Mucosa of gallbladder (tissue), 1 donor: ENCODE measurements at places on chromosomes 5 and 9.

DNA sequence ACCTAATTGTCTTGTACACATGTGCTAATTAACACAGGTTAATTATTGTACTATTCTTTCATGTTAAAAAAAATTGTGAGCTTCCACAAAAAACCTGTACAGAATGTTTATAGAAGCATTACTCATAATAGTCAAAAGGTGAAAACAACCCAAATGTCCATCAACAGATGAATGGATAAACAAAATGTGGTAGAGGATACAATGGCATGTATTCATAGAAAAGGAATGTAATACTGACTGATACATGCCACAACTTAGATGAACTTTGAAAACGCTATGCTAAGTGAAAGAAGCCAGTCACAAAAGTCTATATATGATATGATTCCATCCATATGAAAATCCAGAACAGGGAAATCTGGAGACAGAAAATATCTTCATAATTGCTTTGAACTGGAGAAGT, 25.6 kb downstream of the RRAGA start:
- no peak for DNase-seq

- DNase-seq = no peak
These were observed 32.3 kb upstream of the ZNF462 start for GRCh38 chr9:106830527-106831150.

GRCh38 chr5:124686239-124687004, 60.0 kb downstream of the ZNF608 start:
- DNase-seq = no peak

GRCh38 chr5:28369418-28369817, 1331.0 kb upstream of the CDH9 start:
- no peak for DNase-seq

DNA sequence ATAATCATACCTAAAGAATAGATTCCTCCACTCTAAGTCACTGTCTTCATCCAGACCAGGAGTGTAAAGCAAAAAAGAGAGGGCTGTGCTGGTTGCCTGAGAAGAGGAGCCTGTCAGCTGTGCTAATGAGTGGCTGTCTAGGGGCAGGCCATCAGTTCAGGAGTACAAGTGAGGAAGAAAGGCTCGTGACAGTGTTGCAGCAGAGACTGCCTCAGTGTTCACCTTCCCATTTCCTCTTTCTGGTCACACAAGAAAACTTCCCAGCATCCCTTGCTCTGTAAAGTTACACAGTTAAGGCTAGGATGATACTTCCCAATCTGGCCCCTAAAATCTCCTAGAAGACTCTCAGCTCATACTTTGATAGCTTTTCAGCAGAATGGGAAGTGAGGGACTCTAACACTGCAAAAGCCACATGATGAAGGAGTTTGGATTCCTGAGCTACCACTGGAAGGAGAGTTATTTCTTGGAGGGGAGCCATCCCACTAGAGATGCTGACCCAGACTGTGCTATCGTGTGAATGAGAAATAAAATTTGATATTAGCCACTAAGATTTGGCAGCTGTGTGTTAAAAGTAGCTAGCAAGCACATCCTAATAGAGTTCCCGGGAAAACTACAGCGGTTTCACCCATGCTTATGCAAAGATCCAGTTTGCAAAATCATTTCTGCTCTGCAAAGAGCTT, 67.1 kb downstream of the ADAMTS12 start:
- peak; percentile 11 for DNase-seq

DNA sequence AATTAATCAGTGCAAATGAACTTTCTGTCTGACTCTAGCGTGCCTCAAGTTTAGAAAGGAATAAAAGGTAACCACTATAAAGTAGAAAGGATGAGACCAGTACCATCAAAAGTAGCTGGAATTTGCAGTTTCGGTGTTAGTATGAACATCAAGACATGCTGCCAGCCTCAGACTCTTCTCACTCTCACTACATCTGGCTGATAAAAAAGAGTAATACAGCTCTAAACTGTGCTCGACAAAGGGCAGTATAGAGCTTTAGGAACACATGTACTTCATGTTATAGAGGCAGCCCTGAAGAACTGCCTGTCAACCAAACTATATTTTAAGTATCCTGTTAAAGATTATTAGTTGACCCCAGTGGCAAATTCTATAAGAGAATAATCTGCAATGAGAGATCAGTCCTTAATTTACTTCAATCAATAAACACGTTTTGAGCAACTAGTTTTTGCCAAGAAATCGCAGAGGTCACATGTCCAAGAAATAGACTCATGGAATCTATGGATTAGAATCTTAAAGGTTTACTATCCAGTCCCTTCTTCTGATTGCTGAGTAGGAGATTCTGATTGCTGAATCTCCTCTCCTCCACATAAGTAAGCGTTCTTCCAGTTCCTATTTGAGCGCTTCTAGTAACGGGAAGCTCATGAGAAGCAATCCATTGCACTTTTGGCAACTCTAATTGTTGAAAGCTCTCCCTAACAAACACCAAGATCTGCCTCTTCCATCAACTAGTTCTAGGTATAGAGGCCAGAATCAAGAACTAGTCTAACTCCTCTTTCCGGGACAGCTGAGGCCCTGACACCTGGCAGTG, 941 bp downstream of the XPA start:
- no peak for DNase-seq

- DNase-seq = no peak
These were observed 271.1 kb downstream of the DENND1A start for GRCh38 chr9:123658792-123659191.

GRCh38 chr9:7592321-7593316, 207.0 kb downstream of the DMAC1 start:
- no peak for DNase-seq

GRCh38 chr5:120790339-120790738, 326.2 kb downstream of the PRR16 start:
- no peak for DNase-seq

DNA sequence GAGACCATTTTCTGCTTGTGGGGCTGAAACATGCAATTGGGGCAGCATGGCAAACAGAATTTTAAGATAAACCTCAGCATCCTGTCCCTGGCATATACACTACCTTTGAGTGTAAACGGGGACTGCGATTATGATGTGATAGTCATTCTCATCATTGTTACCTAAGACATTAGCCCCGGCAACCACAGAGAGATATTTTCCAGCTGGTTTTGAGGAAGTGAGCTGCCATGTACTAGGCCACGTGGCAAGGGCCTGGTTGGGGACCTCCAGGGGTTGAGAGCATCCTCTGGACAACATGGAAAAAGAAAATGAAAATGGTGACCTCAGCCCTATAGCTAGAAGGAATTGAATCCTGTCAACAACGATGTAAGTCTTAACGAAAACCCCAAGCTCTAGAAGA, 623.6 kb upstream of the CDH18 start:
- no peak for DNase-seq

GRCh38 chr5:352639-353611, 31.4 kb downstream of the AHRR start:
- DNase-seq = no peak

- DNase-seq = no peak
These were observed 40.3 kb upstream of the FBP1 start for GRCh38 chr9:94679587-94679986.

DNA sequence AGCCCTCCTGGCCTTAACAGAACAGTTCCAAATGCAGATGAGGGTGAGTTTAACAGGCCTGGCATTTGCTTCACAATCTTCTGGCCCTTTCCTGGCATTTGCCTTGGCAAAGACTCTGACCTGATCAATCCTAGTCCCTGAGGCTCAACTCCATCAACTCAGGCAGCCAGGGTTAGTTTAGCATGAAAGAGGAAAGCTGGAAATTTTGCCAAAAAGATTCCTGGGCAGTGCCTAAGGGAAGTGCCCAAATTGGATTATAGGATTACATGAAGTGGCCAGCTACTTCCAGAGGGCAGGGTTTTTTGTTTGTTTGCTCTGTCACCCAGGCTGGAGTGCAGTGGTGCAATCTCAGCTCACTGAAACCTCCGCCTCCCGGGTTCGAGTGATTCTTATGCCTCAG, 36.8 kb downstream of the PCDHAC2 start:
- DNase-seq = no peak

DNA sequence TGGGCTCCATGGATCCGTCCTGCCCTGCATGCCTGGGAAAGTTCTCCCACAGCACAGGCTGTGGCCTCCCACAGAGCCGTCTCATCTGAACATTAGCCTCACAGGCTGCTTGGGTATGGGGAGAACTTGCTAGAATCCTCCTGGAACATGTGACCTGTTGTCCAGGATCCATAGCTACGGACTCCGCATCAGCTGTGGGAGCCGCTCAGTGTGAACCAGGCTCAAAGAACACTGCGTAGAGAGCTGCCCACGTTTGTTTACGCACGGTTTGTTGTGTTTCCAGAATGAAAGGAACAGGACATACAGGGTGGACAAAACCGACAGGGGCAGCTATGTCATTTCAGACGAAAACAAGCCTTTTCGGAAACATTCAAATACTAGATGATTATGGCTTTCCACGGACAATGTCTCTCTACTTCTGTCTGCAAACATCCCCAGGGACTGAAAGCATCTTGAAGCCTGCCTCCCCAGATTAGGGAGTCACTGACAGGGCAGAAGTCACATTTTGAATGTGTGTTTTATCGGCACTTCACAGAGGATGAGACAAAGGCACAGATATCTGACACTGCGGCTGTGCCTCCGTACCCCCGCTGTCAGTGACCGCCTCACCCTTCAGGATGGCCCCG, 390.3 kb downstream of the GADD45G start:
- no peak for DNase-seq

GRCh38 chr5:129459777-129460671, at the start of gene ADAMTS19:
ADAMTS19 (plus strand) TSS chr5:129460298; CDS start chr5:129460392, 94 bp downstream.
- peak; percentile 14 for DNase-seq

DNA sequence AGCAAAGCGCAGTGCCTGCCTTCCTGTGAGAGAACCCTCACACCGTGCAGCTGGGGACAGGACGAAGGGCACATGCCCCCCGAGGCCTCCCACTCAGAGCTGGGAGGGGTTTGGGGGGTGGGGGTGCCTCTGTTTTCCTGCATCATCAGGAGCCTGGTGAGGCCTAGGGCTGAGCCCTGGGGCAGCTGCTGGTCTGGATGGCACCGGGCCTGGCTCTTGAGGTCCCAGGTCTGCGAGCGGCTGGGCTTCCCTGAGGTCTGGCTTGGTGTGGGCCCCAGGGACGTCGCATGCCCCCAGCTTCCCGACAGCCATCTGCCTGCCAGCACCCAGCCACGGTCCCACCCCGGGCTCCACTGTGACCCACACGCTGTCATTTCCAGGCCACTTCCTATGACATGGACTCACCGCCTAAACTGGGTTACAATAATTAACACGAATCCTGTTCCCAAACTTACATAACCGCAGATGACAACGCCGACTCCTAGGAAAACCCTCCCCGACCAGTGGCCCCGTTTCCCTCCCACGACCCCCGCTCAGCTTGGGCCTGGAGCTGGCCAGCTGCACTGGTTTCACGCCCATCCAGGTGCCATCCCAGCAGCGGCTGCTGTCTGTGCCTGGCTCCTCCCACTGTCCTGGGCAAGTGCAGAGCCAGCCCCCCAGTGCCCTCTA, 8.7 kb downstream of the NACC2 start:
- no peak for DNase-seq

DNA sequence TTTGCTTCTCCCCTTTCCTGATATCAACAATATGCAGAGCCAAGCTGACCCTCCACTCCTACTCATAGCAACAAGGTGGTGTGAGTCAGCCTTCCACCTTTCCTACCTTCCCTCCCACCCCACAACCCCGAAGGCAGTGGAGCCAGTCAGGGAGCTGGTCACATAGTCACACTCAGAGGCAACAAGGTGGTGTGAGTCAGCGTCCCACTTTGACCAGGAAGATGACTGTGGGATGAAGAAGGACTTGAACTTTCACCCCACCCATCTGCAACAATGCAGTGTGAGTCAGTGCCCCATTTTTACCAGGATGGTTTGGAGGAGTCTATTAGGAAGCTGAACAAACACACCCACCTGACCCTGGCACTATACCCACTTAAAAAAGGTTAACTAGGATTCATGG, 30.1 kb upstream of the ZNF782 start:
- DNase-seq = no peak

GRCh38 chr5:126490167-126490940, 67.1 kb downstream of the GRAMD2B start:
- no peak for DNase-seq

- DNase-seq = no peak
These were observed 33.7 kb downstream of the ABITRAM start for GRCh38 chr9:108967916-108968315.

GRCh38 chr9:93826209-93826608, 128.9 kb downstream of the BARX1 start:
- no peak for DNase-seq

DNA sequence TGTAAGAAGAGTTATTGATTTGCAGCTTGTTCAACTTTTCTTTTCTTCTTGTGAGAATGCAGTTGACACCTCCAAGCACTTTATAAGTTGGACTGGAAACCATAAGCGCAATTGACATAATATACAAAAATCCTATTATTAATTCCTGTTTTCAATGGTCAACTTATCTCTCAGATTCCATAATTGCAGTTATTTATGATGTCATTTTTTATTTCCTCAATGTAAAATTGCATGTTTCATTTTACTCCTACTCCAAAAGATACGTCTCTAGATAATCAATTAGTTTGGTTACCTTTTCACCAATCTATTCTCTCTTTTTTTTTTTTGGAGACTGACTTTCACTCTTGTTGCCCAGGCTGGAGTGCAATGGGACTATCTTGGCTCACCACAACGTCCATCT, 1416.1 kb upstream of the CDH6 start:
- no peak for DNase-seq

GRCh38 chr9:133058550-133059320, 3.0 kb upstream of the CEL start:
- no peak for DNase-seq

DNA sequence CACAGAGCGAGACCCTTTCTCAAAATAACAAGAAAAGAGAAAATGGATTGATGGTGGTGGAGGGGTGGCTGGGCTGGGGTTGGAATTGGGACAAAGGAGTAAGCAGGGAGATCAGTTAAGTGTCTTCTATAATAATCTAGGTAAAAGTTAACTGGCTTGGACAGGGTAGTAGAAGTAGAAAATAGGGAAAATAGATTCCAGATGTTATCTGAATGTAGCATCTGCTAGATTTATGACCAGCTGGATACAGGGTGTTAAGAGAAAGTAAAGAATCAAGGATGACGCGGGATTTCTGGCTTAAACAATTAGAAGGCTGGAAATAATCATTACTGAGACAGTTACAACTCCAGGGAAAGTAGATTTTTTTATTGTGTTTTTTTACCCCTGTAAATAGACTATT, 13.0 kb downstream of the PPP6C start:
- no peak for DNase-seq

DNA sequence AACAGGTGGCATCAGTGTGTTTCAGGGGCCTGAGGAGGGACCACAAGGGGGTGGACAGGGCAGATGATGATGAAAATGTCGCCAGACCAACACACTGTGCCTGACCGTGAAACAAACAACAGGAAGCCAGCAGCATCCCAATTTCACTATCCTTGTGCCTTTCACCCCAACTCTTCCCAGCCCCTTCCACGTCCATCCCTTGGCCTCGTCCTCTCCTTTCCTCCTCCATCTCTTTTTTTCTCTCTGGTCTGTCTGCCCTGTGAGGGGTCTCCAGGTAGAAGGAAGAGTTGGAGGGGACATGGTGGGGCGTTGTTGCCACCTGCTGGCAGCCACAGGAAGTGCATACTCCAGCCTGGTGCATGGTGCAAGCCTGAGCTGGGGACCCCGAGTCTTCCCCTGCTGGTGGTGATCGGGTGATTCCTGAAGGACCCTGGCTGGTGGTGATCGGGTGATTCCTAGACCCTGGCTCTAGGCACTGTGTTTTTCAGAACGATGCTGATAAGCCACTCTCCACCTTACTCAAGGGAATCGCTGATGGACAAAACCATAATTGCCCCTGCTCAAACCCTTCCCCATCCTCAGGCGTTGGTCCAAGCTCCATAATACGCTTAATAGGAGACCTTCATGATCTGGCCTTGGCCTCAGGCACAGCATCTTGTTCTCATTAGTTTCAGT, 21.7 kb upstream of the NSD1 start:
- DNase-seq = peak; percentile 50

- DNase-seq = no peak
These were observed 238.8 kb downstream of the PDE4D start for GRCh38 chr5:59654691-59655090.
